Stimulated activated CD8-positive, alpha-beta memory T cell treated with anti-CD3 and anti-CD28 coated beads, Interleukin-15, amount 100 ng/mL, for 24 hours (primary cell): ENCODE measurements at places on chromosomes 2 and 18.

DNA sequence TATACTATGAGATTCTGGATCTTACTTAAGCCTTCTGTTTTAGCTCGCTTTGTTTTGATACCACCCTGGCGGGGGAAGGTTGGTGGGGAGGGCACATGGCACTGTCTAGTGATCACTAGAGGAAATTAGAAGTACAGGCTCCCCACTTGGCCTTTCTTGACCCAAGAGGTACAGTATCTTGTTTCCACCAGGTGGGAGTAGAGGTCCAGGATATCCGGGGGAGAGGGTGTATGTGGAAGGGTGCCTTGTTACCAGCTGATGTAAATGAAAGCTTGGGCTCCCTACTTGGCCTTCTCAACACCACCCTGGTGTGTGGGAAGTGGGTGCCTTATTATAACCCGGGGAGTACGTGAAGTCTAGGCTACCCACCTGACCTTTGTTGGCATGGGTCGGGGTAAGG, 7.5 kb downstream of the GALNT1 start:
- no peak for DNase-seq

GRCh38 chr2:55009277-55010060, 40.8 kb downstream of the RTN4 start:
- no peak for DNase-seq

DNA sequence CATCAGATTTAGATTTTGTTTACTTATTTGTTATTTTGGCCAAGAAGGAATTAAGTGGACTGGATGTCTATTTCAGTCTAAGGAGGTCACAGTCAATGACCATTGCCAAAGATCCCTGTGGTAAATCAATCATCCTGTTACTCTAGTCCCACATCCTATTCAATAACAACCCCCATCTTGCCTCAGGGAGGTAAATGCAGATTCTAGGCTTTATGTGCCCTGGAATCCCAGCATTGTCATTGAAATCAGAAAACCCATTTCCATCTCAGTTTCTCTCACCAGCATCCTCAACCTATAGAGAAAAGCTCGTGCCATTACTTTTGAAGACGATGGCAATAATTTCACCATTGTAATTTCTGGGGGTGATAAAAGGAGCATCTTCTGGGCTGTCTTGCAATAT, 71.8 kb downstream of the SKA1 start:
- DNase-seq = no peak

DNA sequence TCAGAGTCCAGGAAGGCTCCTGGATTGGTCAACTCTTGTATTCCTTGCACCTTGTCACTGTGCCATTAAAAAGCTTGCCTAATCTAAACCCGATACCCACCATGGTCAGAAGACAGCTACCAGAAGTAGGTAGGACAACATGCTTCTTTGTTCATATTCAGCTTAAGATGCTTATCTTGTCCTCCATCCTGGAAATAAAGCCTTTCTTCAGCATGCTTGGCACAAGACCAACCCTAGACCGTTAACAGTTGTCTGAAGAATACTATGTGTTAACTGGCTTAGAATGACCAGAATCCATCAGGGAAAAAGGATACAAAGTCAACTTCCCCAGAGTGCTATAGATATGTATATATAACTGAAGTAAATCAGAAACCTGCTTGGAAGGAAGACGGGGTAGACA, 193.9 kb downstream of the ZRANB3 start:
- DNase-seq = no peak

DNA sequence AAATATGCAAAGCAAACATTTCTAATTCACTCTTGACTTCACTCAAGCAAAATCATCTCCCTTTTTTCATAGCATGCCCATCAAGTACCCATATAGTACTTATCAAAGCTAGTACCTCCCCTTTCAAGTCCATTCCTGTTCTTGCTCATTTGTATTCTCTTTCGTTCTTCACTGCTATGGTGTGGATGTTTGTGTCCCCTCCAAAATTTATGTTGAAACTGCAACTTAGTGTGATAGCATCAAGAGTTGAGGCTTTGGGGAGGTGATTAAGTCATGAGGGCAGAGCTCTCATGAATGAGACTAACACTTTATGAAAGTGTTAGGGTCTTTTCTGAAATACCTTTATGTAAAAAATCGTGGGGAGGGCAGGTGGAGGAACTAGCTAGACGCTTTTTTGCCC, 52.9 kb downstream of the RNU4ATAC start:
- DNase-seq = no peak

- DNase-seq = no peak
These were observed 165.3 kb downstream of the RNF152 start for GRCh38 chr18:61727241-61728193.

GRCh38 chr2:71576541-71576940, 123.2 kb downstream of the DYSF start:
- DNase-seq = no peak

DNA sequence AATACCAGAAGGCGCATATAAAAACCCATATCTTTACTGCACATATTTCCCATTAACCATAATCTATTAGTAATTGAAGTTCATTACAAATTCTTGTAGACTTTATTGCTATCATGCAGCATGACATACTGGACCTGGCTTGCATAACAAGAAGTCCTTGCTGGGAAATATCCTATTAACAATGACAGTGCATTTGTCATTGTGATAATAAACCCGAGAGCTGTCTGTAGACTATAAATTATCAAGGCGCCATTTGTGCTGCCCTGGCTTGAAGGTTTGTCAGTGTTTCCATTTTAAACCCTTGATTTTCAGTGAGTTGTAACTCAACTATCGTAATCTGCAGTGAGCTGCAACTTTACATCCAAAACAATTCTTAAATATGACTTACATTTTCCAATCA, 59.0 kb downstream of the HNMT start:
- no peak for DNase-seq

DNA sequence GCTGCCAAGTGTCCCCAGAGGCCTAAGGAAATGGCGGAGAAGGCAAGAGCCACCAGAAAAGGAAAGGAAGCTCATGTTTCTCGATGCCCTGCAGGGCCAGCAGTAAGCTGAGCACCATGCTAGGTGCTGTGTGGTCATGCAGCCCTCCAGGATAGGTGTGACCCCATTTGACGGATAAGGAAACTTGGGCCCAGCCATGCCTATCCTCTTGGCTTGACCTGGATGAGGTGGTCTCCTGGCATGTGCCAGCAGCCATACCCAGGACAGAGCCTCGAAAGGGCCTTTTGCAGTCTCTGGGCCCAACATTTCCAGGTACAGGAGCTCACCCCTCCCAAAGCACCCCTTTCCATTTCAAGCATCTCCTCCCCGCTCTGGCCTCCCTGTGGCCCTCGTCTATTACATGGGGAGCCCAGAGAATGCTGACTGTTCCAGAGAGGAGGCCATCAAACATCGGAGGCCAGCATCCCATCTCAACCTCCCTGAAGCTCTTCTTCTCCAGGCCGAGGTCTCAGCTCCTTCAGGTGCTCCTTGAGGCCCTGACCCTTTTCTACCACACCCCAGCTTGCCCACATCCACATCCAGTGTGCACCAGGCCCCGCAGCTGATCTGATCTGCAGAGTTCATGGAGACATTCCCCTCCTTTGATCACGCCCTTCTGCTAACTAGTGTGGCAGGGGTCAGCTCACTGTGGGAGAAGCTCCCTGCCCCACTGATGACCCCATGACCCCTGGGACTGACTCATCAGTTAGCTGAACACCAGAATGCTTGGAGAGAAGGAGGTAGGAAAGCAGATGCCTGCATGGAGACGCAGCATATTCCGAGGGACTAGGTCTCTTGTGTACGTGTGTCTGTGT, 208.4 kb downstream of the TNS1 start:
- no peak for DNase-seq

GRCh38 chr18:63207835-63208234, 111.7 kb downstream of the BCL2 start:
- no peak for DNase-seq

DNA sequence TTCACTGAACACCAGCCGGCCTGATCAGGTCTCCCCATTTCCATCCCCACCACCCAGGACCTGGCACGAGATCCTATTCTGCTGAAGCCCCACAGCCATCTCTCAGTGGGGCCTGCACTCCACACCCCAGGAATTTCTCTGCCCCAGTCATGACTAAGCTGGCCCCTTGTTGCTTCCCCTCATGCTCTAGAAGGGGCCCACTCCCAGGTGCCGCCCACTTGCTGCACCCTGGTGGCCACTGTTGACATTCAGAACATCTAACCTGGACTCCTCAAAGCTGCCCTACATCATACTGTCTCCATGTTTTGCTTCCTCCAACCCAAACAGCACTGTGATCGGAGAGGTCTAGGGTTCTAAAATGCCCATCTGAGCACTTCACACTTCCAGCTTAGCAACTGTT, 90.7 kb upstream of the KLHL29 start:
- no peak for DNase-seq

DNA sequence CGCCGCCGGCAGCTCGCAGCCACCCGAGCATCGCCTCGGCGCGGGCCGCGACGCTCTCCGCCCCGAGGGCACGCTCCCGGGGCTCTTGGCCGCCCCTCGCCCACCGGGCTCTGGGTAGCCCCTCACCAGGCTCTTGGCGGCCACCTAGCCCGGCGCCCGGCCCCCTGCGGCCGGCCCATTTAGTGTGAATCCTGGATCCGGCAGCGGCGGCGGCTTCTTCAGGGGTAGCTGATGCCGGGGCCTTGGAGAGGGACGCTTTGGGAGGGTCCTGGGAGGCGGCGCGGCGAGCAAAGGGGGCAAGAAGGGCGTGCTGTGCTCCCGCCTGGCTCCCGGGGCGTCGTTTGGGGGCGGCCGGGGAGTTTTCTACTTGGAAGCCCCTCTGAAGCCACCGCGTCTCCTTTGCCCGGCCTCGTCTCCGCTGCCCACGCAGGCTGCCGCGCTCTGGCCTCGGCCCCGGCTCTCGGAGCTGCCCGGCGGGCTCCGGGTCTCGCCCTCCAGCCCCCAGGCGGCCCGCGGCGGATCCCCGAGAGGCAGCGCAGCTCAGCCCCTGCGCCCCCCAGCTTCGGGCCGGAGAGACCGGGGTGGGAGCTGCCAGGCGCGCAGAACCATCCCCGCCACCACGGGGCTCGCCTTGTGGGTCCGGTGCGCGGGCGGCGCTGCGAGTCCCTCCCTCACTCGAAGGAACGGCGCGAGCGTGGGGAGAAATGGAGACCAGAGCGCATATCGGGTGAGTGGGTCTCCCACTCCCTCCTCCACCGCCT, 509 bp downstream of the PIEZO2 start:
- DNase-seq = no peak

- no peak for DNase-seq
These were observed 19.3 kb upstream of the SMCHD1 start for GRCh38 chr18:2636126-2636631.

- DNase-seq = no peak
These were observed 311.9 kb downstream of the CCDC178 start for GRCh38 chr18:33128581-33128980.

DNA sequence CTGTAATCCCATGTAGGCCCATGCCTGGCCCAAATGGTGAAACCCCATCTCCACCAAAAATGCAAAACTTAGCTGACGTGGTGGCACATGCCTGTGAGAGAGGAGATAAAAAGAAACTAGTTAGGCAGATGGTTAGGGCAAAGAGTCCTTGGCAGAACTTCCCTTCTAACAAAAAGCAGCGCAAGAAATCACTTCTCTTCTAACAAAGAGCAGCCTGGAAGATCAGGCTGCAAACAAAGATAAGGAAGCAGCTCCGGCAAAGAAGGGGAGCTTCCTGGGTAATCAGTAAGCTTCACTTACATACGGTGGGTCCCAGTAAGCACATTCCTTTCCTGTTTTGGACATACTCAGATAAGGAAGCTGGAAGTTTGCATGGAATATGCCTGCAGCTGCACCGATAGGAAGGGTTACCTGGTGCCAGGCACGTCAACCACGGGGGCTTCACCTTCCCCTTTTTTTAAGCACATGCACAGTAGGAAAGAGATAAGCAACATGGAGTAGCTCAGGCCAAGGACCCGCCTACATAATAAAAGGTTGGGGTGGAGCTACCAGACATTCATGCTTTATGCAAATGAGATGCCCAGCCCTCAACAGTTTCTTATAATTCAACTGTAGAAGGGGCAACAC, 61.0 kb upstream of the SLC25A52 start:
- no peak for DNase-seq

DNA sequence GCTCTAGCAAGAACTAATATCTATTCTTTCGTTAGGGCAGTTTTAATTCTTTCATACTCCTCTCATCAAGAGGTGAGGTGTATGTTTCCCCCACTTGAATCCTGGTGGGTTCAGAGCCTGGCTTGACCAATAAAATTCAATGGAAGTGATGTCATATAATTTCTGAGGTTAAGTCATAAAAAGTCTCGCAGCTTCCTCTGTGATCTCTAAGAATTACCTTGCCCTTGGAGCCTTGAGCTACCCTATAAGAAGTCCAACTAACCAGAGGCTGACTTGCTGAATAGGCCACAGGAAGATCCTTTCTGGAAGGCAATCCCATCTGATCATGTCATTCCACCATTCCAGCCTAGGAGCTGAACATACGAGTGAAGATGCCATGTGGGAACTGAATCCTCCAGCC, 26.1 kb upstream of the INO80D start:
- DNase-seq = no peak

GRCh38 chr2:237682856-237683670, 55.7 kb downstream of the LRRFIP1 start:
- no peak for DNase-seq

DNA sequence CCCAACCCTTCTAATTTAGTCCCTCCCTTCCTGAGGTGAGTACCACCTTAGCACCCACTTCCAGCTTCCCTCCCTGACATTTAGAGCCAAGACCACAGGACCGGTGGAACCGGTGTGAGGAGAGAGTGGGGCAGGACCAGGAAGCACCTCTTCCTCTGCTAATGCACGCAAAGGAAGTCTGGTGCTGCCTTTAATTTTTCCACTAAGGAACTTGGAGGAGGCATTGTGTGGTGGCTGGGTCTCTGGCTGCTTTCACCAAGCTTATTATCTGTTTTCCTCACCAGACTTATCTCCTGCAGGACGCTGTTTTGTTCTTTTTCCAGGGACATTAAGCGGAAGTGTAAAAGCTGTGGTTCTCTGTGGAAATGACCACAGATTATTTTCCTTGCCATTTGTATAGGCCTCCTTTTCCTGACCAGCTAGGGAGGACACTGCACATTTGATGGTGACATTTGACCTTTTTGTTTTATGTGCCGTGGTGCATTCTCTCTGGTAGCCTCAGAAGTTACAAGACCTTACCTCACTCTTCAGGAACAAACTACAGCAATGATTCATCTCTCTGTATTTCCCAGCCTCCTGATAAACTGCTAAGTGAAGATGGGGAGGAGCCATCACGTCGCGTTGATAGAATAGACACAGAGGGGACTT, 39.8 kb upstream of the SPTBN1 start:
- DNase-seq = no peak

- no peak for DNase-seq
These were observed 349.4 kb upstream of the POU3F3 start for GRCh38 chr2:104504331-104505073.
